ENCODE measurements at places on chromosomes 5 and 9. TPM values are rescaled to one million over a fixed set of nuclear protein-coding genes. Genes with fewer than 3 reads are reported as not detected.

The SLIT3 gene
- total RNA-seq: under 0.01 TPM

The SPINK1 gene
- total RNA-seq: not detected

The SETD9 gene
- 8.8 TPM for total RNA-seq

The PDE6A gene
- total RNA-seq: 0.05 TPM

The ARL15 gene
- total RNA-seq: 10.1 TPM

The CDKN2A gene
- total RNA-seq: 40.8 TPM

The PLPPR1 gene
- 0.07 TPM for total RNA-seq

The FRRS1L gene
- total RNA-seq: not detected

The TRIM7 gene
- 16.6 TPM for total RNA-seq

The STPG3 gene
- total RNA-seq: not detected

The COL15A1 gene
- 10.0 TPM for total RNA-seq

The MCC gene
- 23.8 TPM for total RNA-seq

The SLC36A2 gene
- total RNA-seq: not detected

The IFNA21 gene
- total RNA-seq: not detected

The PCDHB4 gene
- 0.10 TPM for total RNA-seq

The AGXT2 gene
- not detected for total RNA-seq

The MLANA gene
- total RNA-seq: not detected

The ACTL7B gene
- total RNA-seq: not detected

The KCNIP1 gene
- 0.20 TPM for total RNA-seq

The PAPPA gene
- 0.25 TPM for total RNA-seq

The IL13 gene
- not detected for total RNA-seq

The PDCD1LG2 gene
- 27.8 TPM for total RNA-seq

The SGCD gene
- total RNA-seq: not detected

The OR13J1 gene
- not detected for total RNA-seq

All from mammary microvascular endothelial cell (primary cell).